NCI-H510A treated with DMSO at 0.1 percent for 48 hours (cell line): ENCODE measurements at places on chromosomes 16 and 17.

GRCh38 chr16:74480150-74481029, 59.1 kb upstream of the CLEC18B start:
- DNase-seq: no peak

DNA sequence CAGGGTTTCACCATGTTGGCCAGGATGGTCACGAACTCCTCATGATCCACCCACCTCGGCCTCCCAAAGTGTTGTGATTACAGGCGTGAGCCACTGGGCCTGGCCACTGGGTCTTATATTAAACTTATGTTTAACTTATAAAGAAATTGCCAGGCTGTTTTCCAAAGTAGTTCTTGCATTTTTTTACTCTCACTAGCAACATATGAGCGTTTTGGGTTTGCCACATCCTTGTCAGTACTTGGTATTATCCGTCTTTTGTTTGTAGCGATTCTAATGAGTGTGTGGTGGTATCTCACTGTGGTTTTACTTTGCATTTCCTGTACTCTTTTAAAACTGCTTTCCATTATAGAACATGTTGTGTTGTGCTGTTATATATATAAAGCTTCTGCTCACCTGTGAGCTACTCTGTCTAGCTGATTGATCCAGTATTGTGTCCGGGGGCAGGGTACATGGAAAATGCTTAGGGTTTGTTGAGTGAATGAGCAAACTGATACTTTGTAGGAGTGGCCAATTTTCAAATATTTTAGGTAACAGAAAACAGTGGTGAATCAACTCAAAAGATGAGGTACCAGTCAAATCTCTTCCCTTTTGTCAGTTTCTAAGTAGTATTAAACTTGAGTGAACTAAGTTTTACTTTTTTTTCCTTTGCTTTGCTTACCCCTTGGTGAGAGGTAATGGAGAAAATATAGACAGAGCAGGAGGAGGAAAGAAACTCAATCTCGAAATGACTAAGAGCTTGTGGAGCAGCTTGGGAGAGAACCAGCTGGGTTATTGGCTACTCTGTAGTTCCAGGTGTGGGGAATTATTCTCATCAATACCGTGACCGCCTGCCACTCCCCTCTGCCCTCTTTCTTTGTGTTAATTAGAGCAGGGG, 75.8 kb downstream of the PITPNC1 start:
- DNase-seq: no peak

GRCh38 chr16:88312732-88313131, 70.0 kb upstream of the ZNF469 start:
- no peak for DNase-seq

- DNase-seq: no peak
These were observed 81.4 kb downstream of the MRM1 start for GRCh38 chr17:36682773-36683172.

DNA sequence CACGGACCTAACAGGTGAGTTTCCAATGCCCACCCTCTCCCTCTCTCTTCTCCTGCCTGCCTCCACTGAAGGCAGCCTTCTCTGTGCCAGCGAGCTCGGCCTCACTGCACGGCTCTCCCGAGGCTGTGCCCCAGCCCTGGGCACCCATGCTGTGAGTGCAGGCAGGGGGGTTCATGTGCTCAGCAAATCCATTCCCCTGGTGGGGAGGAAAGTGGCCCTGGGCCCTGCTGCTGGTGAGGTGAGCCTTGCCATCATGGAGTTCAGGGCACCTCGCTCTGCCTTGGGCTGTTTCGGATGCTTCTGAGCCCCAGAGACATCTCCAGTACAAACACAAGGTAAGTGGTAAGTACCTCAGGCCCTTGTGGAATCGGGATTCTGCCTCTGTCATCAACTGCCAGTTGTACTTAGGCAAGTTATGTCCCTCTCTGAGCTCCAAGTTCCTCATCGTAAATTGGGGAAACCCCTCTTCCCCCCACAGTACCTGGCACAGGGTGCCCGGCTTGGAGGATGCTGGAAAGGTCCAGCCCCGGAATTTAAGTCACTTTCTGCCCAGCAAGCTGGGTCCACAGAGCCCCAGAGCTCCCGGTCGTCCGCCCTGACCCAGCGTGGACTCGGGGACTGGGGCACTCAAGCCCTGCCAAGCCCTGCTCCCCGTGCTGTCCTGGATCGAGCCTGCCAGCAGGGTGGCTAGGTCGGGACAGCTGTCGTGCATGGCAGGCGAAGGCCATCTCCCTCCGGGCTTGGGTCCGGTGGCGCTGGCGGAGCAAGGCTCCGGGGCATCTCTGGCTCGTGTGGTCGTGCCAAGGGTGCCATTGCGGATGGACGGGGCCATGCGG, 684 bp upstream of the NUDT16L1 start:
- DNase-seq: no peak

GRCh38 chr16:56352351-56353053, 72.8 kb downstream of the AMFR start:
- no peak for DNase-seq

GRCh38 chr16:54244061-54244886, 42.3 kb downstream of the IRX3 start:
- DNase-seq: no peak

DNA sequence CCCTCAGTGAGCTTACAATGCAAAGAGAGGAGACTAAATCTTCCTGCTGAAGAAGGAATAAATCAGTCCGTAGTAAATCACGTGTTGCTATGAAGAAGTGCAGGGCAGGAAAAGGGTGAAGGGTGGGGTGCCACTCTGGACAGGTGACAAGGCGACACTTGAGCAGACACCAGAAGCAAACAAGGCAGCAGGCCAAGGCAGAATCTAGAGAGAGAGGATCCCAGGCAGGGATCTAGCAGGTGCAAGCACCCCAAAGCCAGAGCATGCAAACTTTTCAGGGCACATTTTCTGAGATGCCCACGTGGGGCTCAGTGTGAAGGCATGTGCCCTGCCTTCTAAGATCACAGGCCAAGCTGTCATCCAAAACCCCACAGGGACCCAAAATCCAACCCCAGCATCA, 193.3 kb downstream of the ZNF423 start:
- DNase-seq: no peak

DNA sequence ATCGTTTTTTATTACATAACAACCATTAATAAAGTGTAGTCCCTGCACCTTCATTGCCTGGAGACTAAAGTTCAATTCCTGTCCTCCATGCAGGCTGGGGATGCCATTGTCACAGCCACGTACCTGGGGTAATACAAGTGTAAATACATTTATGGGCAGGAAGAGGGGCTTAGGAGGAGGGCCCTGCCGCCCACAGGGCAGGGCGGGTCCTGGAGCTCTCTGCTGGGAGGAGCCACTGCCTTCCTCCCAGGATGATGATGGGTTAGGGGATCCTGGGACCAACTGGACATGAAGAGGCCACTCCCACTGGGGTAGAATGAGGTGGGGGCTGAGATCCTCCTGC, 44.1 kb upstream of the SLC38A10 start:
- no peak for DNase-seq

DNA sequence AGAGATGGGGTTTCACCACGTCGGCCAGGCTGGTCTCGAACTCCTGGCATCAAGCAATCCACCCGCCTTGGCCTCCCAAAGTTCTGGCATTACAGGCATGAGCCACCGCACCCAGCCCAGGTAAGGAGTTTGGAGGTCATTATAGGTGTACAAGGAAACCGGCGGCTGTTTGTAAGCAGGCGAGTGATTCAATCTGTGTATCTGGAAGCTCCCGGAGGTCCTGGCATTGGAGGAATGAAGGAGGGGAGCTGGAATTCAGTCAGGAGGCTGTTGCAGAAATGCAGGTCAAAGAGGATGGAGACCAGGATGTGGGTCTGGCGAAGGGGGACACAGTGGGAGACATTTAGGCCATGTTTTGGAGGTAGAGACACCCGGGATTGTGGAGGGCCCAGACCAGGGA, 18.8 kb downstream of the CDC42EP4 start:
- no peak for DNase-seq

DNA sequence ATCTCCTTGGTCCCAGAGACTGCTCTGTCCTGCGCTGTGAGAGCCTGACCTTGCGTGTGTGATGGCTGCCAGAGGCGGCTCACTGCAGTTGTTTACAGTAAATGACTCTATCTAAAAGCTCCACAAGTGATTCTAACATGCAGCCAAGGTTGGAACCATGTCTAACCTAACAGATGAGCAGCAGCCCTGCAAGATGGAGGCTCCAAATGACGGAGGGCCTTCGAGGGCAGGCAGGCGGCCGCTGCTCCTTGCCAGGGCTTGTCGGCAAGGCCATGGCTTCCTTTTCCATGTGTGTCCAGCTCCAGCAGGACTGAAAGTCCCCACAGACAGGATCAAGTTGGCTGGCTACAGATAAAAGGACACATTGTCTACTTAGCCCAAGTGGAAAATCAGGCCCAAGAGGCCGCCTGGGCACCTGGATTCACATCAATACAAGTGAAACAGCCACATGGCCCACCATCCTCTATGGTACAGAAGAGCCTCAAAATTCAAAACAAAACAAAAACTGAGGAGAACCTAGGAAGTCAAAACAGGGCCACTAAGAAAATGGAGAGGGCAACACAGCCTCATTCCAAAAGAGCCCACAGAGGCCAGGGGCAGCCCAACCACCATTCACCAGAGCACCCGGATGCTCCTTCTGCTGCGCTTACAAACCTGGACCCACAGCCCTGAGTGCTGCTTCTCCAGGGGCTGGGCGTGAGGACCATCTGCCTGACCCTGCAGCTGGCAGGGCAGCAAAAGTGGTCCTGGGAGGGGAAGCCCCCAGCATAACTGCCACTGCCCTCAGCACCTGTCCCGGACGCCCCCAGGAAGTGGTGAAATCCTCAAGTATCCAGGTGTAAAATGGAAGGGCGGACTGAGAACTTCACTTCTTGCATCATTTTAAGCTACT, 65.0 kb downstream of the AMFR start:
- no peak for DNase-seq

DNA sequence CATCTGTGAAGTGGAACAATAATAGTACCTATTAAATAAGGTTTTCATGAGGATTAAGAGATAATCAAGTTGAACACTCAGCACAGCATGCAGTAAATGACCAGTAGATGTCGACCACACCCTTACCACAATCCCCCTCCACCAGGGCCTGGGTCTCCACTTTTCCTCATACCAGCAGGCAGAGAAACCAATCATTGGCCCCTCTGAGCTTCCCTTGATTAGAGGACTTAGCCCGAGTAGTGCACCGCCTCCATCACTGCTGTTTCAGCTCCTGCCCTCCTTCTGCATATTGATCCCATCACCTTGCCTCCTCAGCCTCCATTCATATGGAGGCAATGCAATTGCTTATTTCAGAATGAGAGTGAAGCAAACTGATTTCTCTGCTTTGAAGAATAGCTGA, 96.5 kb upstream of the CDH11 start:
- DNase-seq: no peak

GRCh38 chr17:41518789-41519449, at the start of gene KRT15:
Gene KRT15 (minus strand): TSS chr17:41518890. CDS start chr17:41518827, 63 bp downstream.
- no peak for DNase-seq

DNA sequence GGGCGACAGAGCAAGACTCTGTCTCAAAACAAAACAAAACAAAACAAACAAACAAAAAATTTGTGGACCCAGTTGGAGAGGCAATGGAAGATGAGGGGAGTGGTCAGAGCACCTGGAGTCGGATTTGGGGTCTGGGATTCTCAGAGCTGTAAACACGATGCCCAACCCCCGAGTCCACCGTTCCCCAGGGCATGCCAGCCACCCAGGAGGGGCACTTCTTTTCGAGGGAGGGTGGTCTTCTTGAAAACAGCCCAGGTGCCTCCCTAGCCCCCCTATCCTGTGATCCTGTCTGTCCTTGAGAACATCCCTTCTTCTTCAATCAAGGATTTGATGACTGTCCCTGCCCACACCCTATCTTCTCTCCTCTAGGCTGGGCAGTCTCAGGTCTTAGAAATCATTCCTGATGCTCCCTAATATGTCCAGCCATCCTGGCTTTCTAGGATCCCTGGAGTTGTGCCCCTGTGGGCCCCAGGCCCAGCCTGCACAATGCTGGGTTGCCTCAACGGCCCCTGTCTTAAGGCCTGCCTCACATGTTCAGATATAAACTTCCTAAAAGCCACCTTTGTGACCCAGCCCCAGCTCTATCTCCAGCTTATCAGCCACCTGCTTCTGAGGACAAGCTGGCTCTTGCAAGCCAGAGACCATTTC, 3.1 kb upstream of the SLC13A2 start:
- DNase-seq: no peak

DNA sequence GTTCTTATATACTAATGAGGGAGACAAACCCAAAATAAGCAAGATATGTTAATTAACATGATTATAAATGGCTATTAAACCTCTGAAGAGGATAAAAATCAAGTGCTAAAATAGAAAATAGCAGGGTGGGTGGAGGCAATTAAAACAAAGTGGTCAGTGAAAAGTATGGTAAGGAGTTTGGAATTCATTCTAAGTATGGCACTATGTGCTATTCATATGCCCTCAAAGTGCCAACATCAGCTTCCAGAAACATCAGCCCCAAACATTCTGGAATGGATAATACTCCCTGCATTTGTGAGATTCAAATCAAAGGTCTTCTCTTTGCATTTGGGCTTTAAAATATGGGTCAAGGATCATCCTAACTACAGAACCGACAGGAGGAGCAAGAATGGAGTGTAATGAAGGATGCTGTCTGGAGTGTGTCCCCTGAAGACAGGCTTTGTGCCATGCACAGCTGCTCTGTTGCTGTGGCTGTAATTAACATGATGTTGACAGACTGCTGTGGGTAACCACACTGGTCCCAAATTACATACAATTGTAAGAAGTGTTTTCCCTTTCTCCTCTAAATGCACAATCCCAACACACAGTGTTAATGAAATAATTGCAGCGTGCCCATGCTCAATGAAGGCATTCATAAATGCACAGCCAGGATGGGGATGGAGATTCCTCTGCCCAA, 93.1 kb downstream of the VAT1L start:
- DNase-seq: no peak

DNA sequence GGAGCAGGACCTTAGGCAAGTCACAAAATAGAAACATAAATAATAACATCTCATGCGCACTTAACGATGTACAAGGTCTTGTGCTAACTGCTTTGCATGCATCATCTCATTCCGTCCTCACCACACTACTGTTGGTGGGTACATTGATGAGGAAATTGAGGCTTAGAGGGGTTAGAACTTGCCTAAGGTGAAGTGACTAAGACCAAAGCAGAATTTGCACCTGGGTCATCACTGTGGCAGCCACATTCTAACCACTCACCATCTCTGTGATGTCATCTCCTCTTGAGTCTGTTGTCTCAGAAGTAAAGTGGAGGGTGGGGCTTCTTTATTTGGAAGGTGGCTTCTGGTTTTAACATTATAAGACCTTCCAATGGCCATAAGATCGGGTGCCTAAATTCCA, 20.4 kb upstream of the TRIM25 start:
- no peak for DNase-seq
